Activated T-helper 1 cell treated with anti-CD3 and anti-CD28 coated beads, Interleukin-12 subunit alpha, Interleukin-12 subunit beta, Interleukin-2, Interleukin-4 antibody, amounts not matched to agents 30 ng/mL and 10 ng/mL and 1 ng/mL, durations not matched to agents 14 hours and 24 hours and 36 hours (primary cell): ENCODE measurements at places on chromosomes 1 and 21. TPM values are rescaled to one million over a fixed set of nuclear protein-coding genes. Genes with fewer than 3 reads are reported as not detected.

Gene TTC24
- 3.7 and 4.1 TPM in 2 replicates for total RNA-seq

Gene ANGPTL3
- total RNA-seq, result not detected in 2 replicates

Gene BRDT
- not detected in 2 replicates for total RNA-seq

Gene SESN2
- 18.7 and 19.3 TPM in 2 replicates for total RNA-seq

Gene AGBL4
- not detected in 2 replicates for total RNA-seq

Gene LAMC2
- 0.16 and 0.22 TPM in 2 replicates for total RNA-seq

Gene HLX
- total RNA-seq, result 5.1 and 6.3 TPM in 2 replicates

Gene ACTN2
- 0.10 TPM in 1 of 2 replicates, not detected in the other for total RNA-seq

Gene LIN28A
- not detected in 2 replicates for total RNA-seq

Gene WNT2B
- 0.05 and 0.10 TPM in 2 replicates for total RNA-seq

Gene KCNE2
- total RNA-seq, result not detected in 2 replicates

Gene DCST1
- not detected in 2 replicates for total RNA-seq

Gene LCE3C
- not detected in 2 replicates for total RNA-seq

Gene ADORA1
- not detected in 2 replicates for total RNA-seq

Gene SH2D2A
- total RNA-seq, result 283 and 286 TPM in 2 replicates

Gene S100A3
- total RNA-seq, result not detected in 2 replicates

Gene TRABD2B
- not detected in 2 replicates for total RNA-seq

Gene IGSF9
- not detected in 2 replicates for total RNA-seq

Gene ERICH3
- total RNA-seq, result not detected in 2 replicates

Gene S1PR1
- 42.5 and 42.9 TPM in 2 replicates for total RNA-seq

Gene NUDT4B
- 0.66 and 1.2 TPM in 2 replicates for total RNA-seq

Gene SV2A
- 17.3 and 18.6 TPM in 2 replicates for total RNA-seq

Gene SLC16A4
- 0.16 and 0.39 TPM in 2 replicates for total RNA-seq

Gene CLCA1
- total RNA-seq, result not detected in 2 replicates

Gene VCAM1
- 0.10 TPM in 1 of 2 replicates, not detected in the other for total RNA-seq

Gene KLHL20
- total RNA-seq, result 17.8 and 18.3 TPM in 2 replicates

Gene MCOLN2
- total RNA-seq, result 117 and 119 TPM in 2 replicates

Gene TRIM46
- total RNA-seq, result 10.2 and 12.6 TPM in 2 replicates

Gene CACNA1S
- not detected in 2 replicates for total RNA-seq

Gene ALG14
- 1.9 and 2.4 TPM in 2 replicates for total RNA-seq

Gene TRPM2
- total RNA-seq, result 11.6 and 15.2 TPM in 2 replicates

Gene KCNJ9
- total RNA-seq, result not detected in 2 replicates

Gene KIF17
- total RNA-seq, result not detected in 2 replicates

Gene OLFM3
- not detected in 2 replicates for total RNA-seq

Gene TFF2
- total RNA-seq, result not detected in 2 replicates

Gene GALNT2
- 67.6 and 67.9 TPM in 2 replicates for total RNA-seq

Gene AIRE
- total RNA-seq, result not detected in 2 replicates
